PC-9 (cell line): ENCODE measurements at places on chromosomes 6 and 20. TPM values are rescaled to one million over a fixed set of nuclear protein-coding genes. Genes with fewer than 3 reads are reported as not detected.

ZBTB46 gene
- 3.6 and 4.9 TPM in 2 replicates for total RNA-seq

GRCh38 chr6:82083646-82084045 is 163.9 kb downstream of the IBTK start:
- no peak for DNase-seq

BPIFB1 gene
- total RNA-seq, result not detected in 2 replicates

ZC2HC1B gene
- total RNA-seq, result not detected in 2 replicates

DNA sequence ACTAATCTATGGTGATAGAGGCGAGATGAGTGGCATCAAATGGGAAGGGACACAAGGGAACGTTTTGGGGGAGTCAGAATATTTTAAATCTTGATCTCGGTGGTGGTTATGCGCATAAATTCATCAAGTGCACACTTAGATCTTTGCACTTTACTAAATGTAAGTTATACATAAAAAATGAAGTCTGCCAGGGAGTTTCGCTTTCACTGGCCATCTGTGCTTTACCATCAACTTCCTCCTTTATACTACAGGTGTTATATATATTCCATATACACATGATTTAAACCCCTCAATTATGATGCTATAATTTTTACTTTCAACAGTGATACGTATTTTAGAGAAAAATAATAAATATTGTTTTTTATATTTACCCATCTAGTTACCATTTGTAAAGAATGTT is 97.6 kb upstream of the AKIRIN2 start:
- no peak for DNase-seq

- DNase-seq, result no peak
Observed at GRCh38 chr6:44481056-44481455, 93.5 kb downstream of the CDC5L start.
